ENCODE measurements at places on chromosomes 5 and 9. TPM values are rescaled to one million over a fixed set of nuclear protein-coding genes. Genes with fewer than 3 reads are reported as not detected.

DNA sequence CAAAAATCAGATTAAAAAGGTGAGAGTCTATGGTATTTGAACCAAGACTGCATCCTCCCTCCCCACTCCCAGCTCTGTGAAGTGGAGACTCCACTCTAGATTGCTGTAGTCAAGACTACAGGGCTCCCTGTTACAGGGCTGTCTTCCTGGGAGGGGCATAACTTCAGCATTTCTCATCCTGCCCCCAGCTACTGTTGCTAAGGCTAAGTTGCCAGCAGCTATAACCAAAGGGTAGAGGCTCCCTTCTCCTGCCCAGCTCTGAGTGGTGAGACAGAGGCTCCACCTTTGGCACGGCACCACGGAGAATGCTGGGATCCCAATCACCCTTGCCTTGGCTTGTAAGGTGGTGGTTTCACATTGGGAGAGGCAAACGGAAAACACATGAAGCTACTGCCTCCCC lies 39.2 kb upstream of the GCNT4 start:
- no peak for DNase-seq

Gene MEGF10
- 41.5 TPM for total RNA-seq

DNA sequence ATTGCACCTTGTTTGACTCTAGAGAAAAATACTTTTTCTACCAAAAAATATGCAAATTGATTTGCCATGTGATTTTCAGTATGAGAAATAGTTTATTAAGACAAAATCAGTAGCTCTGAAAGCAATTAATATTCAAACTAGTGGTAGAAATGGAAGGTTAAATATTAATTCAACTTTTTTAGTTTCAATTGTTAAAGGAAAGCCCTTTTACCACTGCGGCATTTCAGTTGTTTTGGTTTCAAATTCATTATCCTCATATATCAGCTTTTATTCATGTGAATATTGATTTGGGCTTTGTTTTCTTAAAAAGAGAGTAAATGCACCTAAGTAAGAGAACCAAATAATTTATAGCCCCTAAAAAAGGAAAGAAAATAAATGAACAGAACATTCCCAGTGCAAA lies 660.6 kb upstream of the CHD1 start:
- no peak for DNase-seq

DNA sequence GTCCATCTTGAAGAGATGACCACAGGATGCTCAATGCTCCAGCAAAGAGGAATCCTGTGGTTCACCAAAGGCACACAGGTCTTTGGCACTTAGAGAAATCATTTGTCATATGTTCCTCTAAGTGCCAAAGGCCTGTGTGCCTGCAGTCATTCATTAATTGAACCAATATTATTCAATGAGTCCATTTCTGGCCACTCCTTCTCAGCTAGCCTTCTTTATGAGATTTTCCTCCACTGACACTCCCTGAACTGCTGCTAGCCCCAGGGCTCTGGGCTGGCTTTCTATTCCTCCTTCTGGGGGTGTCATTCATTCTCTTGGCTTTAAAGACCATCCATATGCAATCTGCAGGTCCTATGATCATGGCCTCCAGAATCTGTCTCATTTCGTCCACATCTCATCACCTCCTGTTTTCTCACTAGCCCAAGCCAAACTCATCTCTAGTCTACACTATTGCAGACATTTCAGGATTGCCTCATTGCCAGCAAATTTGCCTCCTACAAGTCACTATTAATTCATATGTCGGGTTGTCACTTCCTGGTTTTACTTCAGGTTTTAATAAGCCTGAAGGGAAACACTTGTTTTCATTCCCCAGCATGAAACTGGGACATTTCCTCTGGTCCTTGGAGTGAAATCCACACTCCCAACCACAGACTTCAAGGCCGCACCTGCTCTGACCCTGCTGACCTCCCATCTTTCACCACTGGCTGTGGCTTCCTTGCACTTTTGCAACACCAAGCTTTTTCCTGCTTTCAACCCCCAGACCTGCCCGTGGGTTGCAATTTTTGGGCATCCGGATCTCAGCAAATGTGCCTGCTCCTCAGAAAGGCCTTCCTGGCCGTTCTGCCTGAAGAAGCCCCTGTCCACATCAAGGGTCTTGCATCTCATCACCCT lies 35.1 kb downstream of the KCNIP1 start:
- no peak for DNase-seq

Gene RGS7BP
- total RNA-seq, result 5.3 TPM

- DNase-seq, result no peak
Measured at GRCh38 chr9:86846656-86847055, 100.7 kb downstream of the GAS1 start.

Gene PLAC8L1
- total RNA-seq, result 0.18 TPM

DNA sequence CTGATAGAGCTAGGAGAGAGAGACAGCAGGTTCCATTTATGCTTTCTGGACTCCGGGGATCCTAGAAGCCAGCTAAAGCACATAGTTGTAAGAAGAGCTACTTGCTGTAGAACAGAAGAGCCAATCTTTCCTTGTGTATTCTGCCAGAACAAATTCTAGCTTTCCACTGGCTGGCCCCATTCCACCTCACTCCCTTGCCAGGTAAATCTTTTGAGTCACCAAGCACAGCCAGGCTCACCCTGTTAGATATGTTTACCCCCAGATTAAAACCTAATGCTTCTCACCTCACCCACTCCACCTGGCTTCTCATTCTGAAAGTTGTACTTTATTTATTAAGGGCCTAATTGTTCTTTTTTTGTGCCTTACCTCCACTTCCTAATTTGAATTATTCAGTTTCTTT lies 48.9 kb upstream of the CHD1 start:
- peak; percentile 47 for DNase-seq

Gene MAP1B
- total RNA-seq, result 36.4 TPM

GRCh38 chr5:179869101-179869500 lies 10.5 kb upstream of the MRNIP start:
- DNase-seq, result no peak

DNA sequence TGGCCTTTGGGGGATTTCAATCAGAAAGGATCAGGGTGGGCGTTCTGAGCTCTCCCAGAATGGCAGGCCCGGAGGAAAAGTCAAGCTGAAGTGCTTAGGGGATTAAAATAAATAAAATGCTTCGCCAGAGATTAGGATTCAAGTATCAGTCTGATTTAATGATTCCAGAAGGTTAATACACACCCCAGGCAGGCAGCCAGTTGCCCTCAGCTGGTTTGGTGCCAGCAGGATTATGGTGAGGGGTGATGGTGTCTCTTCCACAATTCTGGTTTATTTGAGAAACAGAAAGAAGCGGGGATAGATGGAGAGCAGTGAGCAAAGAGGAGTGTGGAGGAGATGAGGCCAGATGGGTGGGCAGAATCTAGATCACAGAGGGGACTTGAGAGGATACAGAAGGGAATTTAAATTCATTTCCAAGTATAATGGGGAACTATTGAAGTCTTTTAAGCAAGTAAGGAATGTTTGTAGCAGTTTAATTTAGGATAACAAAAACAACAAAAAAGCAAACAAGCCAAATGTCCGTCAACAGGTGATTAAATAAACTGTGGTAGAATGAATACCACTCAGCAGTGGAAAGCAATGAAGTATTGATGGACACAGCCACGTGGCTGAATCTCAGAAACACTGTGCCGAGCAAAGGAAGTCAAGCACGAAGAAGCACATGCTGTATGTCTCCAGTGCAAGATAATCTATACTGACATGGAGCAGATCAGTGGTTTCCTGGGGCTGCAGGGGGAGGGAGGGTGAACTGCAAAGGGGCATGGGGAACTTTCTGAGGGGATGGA lies 297.7 kb downstream of the MSX2 start:
- DNase-seq, result no peak

DNA sequence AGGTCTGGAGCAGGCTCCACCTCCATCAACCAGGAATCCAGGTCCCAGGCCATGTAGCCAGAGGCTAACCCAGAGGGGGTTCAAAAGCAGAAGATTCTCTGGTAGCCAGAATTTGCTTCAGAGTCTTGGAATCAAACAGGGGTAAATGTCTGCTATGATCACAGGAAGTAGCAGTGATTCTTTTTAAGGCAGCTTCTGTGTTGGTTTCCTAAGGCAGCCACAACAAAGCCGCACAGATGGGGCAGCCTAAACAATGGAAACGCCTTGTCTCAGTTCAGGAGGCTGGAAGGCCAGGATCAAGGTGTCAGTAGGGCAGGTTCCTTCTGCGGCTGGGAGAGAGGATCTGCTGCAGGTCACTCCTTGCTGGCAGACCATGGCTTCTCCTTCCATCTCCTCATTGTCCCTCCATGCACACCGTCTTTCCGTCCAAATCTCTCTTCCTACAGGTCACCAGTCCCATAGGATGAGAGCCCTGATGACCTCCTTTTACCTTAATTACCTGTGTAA lies 167.3 kb downstream of the ROR2 start:
- DNase-seq, result no peak

Gene SLC36A2
- total RNA-seq, result 0.04 TPM

All from muscle of leg (tissue), 16 donors.